Glomerular endothelial cell (primary cell): ENCODE measurements at places on chromosomes 2 and 18.

GRCh38 chr2:227876300-227876801, 4.9 kb downstream of the DAW1 start:
- DNase-seq = no peak

GRCh38 chr2:14255135-14255820, 377.2 kb upstream of the LRATD1 start:
- DNase-seq = no peak

- DNase-seq = no peak
These were observed 239.8 kb downstream of the XIRP2 start for GRCh38 chr2:167128130-167128529.

DNA sequence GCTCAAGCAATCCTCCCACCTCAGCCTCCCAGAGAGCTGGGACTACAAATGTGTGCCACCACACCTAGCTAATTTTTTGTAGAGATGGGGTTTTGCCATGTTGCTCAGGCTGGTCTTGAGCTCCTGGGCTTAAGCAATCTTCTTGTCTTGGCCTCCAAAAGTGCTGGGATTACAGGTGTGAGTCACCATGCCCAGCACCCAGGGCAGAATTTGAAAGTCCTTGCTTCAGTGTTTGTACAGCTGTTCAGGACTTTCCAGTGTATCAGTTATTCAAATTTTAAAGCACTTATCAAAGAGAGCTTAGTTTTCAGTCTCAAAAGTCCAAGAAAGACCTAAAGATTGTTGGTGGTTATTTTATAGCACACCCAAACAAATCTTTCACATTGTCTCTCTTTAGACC, 43.6 kb upstream of the VPS54 start:
- DNase-seq = peak; percentile 14

DNA sequence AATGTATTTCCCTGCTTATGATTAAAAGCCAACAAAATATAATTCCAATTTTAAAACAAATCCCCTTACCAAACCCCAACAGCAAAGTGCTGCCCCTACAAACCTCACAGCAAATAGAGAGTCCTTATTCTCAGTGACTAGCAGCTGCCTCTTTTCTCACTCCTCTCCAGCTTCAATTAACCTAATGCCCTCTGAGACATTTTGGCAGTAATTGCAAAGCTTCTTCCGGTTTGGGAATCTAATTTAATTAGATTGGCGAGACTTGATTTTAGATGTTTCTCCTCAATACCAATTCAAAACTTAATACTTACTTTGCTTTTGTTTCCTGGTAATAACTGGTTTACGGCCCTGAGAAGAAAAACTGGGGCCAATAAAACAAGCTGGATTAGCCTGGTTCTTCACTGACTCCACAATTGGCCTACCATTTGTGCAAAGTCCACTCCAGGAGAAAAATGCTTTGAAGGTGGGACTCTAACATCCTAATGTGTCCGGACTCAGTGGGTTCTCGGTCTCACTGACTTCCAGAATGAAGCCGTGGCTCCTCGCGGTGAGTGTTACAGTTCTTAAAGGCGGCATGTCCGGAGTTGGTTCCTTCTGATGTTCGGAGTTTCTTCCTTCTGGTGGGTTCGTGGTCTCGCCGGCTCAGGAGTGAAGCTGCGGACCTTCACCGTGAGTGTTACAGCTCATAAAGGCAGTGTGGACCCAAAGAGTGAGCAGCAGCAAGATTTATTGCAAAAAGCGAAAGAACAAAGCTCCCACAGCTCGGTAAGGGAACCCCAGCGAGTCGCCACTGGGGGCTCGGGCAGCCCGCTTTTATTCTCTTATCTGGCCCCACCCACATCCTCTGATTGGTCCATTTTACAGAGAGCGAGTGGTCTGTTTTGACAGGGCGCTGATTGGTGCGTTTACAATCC, 52.8 kb downstream of the SLC35F5 start:
- DNase-seq = no peak

GRCh38 chr2:23541503-23542229, 156.7 kb downstream of the KLHL29 start:
- DNase-seq = no peak

GRCh38 chr2:54000524-54000923, 29.7 kb upstream of the PSME4 start:
- no peak for DNase-seq

DNA sequence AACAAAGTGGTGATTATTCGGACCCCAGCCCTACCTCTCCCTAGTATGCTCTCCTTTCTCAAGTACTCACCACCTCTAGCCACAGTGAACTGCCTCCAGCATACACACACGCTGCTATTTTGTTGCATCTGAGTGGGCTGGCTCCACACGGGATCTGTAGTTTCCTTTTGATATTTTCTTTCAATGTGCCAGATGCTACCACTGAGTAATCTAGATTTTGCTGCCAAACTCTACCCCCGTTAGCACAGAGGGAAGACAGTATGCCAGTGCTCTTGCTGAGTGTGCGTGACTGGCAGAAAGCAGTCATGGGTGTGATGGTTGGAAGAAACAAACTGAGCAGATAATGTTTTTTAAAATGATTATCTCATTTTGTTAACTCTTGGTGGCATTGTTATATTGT, 11.6 kb downstream of the CFLAR start:
- DNase-seq = peak; percentile 50

GRCh38 chr18:63091671-63092364, 227.8 kb downstream of the BCL2 start:
- DNase-seq = no peak

GRCh38 chr2:96342085-96342484, 6.5 kb downstream of the NCAPH start:
- no peak for DNase-seq

DNA sequence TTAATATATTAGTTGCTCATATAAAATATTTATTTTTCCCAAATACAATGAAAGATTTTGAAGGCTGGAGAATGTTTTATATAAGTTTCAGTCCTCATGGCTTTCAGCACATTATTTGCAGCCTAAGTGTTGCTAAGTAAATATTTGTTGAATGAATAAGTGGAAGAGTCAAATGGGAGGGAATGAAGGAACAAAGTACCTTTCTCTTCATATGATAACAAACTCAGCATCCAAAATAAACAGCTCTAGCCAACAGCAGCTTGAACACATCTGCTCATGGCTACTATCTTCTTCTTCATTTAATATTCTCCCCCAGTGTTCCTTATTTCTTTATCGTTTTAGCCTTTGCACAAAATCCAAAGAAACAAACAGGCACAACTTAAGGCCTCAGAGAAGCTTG, 385.2 kb upstream of the PIK3C3 start:
- no peak for DNase-seq

DNA sequence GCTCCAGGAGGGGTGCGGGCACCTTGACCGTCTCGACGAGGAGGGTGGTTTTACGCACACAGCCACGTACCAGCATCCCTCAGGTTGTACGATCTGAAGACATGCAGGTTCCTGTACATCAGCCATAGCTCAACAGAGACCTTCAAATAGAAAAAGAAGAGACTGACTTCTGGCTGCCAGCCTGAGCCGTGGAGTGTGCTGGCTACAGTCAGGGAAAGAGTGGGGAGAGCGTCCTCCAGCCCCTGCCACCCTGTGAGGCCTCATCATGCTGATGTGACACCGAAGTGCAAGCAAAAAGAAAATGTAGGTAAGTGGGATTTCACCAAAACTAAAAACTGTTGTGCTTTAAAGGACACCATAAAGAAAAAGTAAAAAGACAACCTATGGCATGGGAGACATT, 47.0 kb downstream of the ADI1 start:
- DNase-seq = no peak

DNA sequence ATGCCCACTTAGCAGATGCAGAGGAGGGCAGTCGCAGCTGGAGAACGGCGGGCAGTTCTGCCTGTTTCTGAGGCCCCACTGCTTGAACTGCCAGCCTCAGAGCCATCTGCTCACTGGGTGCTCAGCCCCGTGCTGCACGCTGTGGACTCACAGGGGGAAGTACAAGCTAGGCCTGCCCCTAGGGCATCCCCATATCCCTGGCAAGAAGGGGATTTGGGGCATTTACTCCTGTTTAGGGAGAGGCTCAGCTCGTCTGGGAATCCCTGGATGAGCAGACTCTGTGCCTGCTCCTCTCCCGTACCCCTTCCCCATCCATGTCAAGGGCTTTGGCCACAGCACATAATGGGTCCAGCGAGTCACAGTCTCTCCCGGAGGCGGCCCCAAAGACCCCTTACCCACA, 169.8 kb upstream of the PKDCC start:
- no peak for DNase-seq

DNA sequence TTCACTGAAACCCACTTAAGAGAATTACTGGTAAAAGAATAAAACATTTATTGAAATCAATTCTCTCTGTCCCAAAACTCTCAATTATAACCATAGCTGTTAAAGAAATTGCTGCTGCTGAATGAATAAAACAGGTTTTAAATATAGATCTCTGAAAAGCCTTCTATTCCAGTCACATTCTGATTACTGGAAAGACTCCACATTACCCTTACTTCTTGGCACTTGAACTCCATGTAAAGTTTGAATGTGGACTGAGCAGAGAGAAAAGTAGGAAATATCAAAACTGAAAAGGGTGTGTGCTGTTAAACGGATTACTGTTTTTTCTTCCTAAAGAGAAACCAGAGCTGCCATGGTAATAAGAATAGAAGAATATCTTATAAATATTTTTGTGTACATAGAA, 655.3 kb upstream of the SETBP1 start:
- DNase-seq = no peak

- no peak for DNase-seq
These were observed 27.4 kb upstream of the CNNM3 start for GRCh38 chr2:96788442-96789244.

DNA sequence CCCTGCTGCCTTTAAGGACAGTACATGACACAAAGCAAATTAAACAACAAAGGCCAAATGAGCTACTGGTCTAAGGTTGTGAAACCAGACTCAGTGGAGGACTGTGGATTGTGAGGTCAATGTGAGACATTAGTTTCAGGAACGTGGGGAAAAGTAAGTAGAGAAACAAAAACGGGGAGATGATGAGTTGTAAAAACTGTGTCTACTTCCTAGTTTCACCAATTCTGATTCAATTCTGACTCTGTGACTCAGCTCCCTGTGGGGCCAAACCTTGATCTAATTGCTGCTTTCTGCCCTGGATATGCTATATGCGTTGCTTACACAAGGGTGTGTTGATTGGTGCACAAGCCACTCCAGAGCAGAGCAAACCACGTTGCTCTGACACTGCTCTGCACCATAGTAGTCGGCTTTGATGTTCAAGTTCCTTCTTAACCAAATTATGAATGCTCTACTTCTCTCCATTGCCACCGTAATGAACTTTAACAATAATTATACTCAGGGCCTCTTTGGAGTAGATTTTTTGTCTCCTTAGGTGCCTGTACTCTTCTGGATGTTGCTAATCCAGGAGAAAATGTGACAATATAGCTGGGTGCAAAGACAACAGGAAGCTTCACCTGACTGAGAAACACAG, 1640.1 kb upstream of the CELF4 start:
- DNase-seq = no peak

DNA sequence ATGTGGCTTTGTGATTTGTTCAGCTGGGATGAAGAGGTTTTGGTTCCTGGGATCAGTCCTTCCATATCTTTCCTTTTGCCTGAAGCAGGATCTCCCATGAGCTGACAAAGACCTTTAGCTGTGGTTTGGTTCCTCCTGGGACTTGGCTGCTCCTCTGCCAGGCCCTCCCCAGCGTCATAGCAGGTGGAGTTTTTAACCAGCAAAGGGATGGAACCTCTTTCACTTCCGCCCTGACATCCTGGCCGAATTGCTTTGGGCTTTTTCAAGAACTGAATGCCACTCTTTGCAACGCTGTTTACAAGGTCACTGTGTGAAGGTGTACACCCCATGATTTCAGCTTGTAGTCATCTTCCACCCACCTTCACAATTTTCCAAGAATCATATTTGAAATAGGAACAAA, 390 bp downstream of the PCARE start:
- no peak for DNase-seq

GRCh38 chr2:239310401-239311061, 90.3 kb downstream of the HDAC4 start:
- DNase-seq = no peak

GRCh38 chr2:145114726-145115125, 594.8 kb upstream of the ZEB2 start:
- DNase-seq = no peak

- no peak for DNase-seq
These were observed 35.6 kb downstream of the EPAS1 start for GRCh38 chr2:46332686-46333281.

DNA sequence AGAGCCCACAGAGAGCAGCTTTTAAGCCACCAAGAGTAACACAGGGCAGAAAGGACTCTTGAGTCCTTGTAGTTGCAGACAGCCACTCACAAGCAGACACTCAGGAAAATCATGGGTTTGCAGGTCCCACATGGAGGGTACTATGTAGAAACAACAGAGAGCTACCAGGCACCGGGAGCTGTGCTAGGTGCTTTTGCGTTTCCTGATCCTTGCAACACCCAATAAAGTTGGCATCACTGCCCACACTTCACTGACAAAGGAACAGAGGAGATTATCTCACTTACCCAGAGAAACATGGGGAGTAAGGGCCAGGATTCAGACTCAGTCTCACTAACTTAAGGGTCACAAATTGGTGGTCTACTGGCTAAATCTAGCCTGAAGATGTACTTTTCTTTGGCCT, 32.5 kb upstream of the BZW1 start:
- DNase-seq = no peak
